ENCODE measurements at places on chromosomes 11 and 22.

DNA sequence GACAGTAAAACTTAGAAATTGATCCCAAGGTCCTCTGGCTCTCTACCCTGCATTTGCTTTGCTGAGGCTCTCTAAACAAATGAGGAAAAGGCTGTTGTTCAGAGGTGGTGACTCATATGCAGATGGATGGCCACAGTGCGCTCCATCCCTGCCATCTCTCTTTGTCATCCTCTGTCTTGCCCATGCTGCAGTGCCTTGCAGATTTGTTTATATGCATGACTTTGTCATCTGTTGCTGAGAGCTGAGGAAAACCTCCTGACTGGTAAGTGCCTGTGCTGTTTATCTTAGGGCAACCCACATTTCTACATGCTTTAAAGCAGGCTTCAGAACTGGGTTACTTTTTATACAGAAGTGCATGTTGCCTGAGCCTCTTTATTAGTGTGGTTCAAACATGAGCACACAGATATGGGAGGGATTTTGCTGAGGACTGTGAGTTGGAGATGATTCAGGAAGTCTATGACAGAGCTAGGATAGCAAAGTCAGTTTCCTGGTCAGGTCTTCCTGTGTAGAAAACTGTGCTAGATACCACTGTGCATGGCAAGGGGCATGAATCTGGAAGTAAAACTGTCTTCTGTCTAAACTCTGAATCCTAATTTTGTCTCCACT is 57.4 kb downstream of the JAM3 start:
- DNase-seq: no peak

GRCh38 chr11:67504005-67504949 is 886 bp downstream of the PITPNM1 start:
- DNase-seq: no peak

GRCh38 chr11:12744826-12745502 is 70.7 kb downstream of the TEAD1 start:
- no peak for DNase-seq

- DNase-seq: no peak
Measured at GRCh38 chr22:17234144-17234623, 14.9 kb upstream of the ADA2 start.

DNA sequence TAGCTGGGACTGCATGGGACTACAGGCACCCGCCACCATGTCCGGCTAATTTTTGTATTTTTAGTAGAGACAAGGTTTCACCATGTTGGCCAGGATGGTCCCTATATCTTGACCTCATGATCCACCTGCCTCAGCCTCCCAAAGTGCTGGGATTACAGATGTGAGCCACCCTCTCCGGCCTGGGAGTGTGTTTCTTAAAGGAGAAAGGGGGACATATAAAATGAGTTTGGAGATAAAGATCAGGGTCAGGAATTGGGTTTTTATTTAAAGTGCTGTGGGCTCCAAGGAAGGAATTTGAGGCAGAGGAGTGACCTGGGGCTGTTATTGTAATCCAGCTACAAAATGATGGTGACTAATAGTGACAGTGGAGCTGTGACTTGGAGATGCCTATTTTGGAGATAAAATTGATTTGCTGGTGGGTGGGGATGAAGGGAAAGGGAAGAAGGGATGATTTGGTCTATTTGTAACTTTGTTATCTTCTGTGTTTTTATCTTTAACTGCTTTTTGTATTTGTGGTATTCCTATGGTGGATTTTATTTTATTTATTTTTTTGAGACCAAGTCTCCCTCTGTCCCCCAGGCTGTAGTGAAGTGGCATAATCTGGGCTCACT is 5.0 kb downstream of the CRKL start:
- no peak for DNase-seq

DNA sequence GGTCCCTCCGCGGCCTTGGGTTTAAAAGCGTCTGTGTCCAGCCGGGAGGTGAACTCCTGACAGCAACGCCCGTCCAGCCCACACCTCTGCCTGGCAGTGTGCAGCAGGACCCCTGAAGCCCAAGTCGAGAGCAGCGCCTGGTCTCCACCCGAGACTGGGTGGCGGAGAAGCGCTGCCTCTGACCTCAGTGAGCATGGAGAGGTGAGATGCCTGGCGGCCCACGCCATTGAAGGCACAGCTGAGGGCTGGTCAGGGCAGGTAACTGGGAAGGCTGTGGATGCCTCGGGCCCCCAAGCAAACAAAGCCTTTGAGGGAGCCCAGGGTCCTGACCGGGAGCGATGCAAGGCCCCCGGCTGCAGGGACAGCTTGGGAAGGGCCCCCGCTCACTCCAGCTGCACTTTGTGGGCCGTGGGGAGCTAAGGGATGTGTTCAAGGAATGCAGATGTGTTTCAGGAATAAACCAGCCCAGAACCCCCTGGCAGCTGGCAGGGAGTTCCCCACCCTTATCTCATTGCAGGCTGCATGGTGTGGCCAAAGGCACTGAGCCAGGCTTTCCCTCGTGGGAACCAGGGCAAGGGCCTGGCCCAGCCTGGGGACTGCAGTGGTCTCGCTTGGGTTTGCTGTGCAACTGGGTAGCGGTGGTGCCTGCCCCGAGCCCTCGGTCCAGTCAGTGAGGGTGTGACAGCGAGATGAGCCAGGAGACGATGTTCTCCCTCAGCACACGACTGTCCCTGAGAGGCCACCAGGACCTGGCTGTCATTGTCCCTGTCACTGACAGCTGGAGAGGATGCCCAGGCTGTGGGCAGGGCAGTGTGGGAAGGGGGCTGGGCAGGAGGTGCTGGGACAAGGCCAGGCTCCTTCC is 92.5 kb downstream of the WNT7B start:
- no peak for DNase-seq

- DNase-seq: no peak
Measured at GRCh38 chr11:61345170-61345610, 12.2 kb downstream of the TKFC start.

GRCh38 chr11:99238401-99238800 is 217.7 kb downstream of the CNTN5 start:
- no peak for DNase-seq

- no peak for DNase-seq
Measured at GRCh38 chr22:48592488-48592887, 1235.2 kb downstream of the BRD1 start.

GRCh38 chr22:50625131-50625567 is 2.8 kb downstream of the ARSA start:
- no peak for DNase-seq

DNA sequence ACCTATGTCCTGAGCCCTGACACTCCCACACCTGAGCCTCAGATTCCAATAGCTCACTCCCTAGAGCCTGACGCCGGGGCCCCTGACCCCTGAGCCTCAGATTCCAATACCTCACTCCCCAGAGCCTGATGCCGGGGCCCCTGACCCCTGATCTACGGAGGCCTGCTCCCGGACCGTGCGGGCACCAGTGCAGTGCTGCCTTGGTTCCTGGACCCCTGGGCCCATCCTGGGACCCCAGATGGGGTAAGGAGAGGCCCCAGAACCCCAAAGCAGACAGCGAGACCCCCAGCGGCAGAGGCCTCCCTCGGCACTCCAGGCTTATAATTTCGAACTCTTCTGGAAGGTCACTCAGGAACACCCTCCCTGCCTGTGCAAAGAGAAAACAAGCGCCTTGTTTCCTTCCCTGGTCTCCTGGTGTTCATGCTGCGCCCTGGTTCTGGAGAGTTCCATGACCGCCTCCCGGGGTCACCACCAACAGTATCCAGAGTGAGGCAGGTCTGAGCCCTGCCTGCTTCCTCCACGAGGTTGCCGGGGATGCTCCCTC is 7.5 kb downstream of the SUSD2 start:
- DNase-seq: no peak

DNA sequence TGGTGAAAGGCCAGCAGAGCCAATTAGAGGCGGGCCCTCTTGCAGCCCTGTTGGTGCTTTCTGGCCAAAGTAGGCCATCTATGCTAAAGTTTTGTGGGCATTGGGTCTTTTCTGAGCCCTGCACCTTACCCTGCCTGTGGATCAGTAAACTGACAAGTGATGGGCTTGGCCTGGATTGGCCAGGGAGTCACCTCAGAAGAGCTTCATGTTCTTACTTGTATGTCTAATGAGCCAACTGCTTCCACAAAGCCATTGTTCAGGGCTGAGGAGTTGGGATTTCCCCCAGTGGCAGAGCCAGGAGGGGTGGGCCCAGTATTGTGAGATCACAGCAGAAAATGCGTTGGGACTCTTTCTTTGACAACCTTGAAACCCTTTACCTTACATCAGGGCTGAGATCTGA is 90.4 kb downstream of the CWC15 start:
- no peak for DNase-seq

GRCh38 chr11:126417091-126417862 is 61.8 kb downstream of the ST3GAL4 start:
- DNase-seq: no peak

- no peak for DNase-seq
Measured at GRCh38 chr11:18754308-18754707, 28.3 kb upstream of the IGSF22 start.

DNA sequence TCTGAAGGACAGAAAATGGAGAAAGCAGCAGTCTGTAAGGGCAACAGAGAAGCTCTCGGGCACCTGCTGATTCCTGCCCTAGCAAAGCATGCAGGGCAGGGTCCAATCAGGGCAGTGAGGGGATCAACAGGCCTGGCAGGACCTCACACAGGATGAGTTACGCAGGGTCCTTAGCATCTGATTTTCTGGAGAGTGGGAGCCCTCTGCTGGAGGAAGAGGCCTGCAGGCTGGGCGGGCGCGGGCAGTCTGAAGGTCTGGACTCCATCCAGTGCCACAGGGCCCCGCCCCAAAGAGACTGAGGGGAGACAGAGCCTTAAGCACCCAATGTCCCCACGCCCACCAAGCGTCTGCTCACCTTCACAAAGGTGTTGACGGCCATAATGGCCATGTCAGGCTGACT is 28.9 kb downstream of the AP1B1 start:
- DNase-seq: no peak

DNA sequence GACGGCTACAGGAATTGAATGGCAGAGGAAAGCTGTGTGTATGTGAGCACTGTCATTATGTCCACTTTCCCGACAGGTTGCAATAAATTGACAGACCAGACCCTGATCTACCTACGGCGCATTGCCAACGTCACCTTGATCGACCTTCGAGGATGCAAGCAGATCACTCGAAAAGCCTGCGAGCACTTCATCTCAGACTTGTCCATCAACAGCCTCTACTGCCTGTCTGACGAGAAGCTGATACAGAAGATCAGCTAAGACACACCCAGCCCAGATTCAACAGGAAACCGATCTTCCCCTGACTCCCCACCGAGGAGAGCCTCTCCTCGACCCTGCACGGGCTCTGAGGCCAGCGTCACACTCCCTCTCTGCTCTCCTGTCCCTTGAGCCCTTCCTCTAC is 11.5 kb upstream of the GRK2 start:
- no peak for DNase-seq

- no peak for DNase-seq
Measured at GRCh38 chr11:100329352-100329751, 357.7 kb upstream of the ARHGAP42 start.

GRCh38 chr22:41913040-41913719 is 1.7 kb downstream of the SHISA8 start:
- DNase-seq: no peak

- no peak for DNase-seq
Measured at GRCh38 chr11:22516111-22516510, 109.5 kb downstream of the FANCF start.

DNA sequence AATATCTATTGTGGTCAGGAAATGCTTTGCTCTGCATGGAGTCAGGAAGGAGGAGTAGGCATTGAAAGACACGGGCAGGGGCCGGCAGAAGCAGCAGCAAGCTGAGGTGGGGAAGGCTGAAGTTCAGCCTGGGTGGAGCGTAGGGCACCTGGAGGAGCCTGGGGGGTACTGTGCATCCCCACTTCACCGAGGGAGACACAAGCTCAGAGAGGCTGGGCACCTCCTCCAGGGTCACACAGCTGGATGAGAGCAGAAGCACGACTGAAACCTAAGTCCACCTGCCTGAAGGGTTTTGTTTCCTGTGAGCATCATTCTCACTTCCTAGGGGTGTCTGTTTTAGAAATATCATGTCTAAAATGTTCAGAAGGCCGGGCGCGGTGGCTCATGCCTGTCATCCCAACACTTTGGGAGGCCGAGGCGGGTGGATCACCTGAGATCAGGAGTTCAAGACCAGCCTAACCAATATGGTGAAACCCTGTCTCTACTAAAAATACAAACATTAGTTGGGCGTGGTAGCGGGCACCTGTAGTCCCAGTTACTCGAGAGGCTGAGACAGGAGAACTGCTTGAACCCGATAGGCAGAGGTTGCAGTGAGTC is 138.3 kb downstream of the MPPED1 start:
- DNase-seq: no peak

GRCh38 chr22:46111645-46112306 is 38.5 kb upstream of the PPARA start:
- no peak for DNase-seq

DNA sequence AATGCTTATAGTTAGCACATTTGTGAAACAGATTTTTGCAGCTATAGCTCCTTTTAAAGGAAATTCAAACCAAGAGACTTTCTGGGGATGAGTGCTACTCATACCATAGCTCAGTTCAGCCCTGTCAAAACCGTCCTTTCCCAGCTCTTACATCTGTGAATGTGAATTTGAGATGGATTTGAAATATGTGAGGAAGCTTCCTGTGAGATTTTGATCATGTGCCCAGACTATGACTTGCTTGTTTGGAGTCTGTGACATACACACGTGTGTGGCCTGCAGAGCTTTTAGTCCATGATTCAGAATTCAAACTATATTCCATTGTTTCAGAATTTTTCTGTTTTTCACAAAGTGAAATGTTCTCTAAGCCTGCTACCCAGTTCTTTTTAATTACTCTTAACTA is 4.4 kb upstream of the MMP1 start:
- DNase-seq: no peak

DNA sequence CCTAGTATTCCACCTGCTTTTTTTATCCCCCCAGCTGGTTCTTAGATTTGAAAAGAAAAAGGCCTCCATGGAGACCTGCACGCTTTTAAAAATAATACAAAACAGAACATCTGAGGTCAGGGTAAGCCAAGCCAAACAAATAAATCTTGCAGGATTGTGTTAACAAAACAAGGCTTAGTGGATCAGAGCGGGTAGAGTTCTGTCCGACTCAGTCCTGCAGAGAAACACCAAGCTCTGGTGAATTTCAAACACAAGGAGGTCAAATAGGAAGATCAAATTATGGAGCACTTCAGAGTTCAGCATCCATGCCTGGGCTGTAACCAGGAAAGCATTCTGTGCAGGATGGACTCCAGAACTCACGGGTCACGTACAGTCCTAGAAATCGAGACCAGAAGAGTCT is 86.9 kb downstream of the SYN3 start:
- DNase-seq: no peak

- DNase-seq: no peak
Measured at GRCh38 chr11:63666874-63667273, 4.3 kb downstream of the ATL3 start.

DNA sequence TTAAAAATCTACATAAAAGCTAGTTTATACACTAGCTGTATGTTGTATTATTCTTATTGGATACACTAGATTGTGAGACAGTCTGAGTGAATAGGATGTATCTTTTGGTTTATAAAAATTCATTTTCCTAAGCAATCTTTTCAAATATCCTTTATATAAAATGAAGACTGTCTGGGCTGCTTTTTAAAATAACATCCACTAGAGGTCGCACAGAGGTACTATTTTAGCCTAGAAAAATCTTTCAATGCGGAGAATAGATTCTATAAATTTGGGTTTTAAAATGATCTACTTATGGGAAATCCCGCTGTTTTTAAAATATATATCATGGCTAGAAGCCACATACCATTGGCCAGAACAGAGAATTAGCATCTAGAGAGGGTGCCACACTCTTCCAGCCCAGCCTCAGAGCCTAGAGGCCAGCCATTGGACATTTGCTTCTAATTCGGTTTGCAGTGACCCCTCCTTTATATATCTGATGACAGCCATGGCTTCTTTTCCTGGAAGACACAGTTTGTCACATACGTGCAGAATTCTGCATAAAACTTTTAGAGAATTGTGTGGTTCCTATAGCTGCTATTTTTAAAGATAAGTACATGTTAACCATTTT is 7.3 kb downstream of the C11orf97 start:
- DNase-seq: no peak

GRCh38 chr11:20015529-20016427 is 144.5 kb downstream of the DBX1 start:
- DNase-seq: no peak
